Stimulated activated CD4-positive, alpha-beta T cell treated with anti-CD3 and anti-CD28 coated beads, TNF-alpha, amount 100 ng/mL, for 1 hour (primary cell): ENCODE measurements at places on chromosomes 1 and 21.

DNA sequence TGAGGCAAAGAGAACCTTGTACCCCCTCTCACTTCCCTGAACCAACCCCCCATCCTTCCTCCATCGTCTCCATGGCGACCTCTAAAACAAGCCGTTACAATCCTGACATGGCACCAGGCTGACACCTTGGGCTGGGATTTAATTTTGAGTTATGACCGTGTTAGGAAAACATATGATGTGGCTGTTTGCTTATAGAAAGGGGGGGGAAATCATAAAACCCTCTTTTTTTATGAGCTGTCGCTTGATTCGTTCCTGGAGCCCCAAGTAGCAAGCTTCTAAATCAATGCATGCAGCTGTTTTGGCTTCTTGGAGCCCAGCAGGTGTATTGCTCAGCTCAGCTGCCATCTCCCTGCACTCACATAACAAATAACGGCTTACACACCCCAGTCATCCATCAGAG, 301.2 kb upstream of the SPAG17 start:
- DNase-seq, result no peak

DNA sequence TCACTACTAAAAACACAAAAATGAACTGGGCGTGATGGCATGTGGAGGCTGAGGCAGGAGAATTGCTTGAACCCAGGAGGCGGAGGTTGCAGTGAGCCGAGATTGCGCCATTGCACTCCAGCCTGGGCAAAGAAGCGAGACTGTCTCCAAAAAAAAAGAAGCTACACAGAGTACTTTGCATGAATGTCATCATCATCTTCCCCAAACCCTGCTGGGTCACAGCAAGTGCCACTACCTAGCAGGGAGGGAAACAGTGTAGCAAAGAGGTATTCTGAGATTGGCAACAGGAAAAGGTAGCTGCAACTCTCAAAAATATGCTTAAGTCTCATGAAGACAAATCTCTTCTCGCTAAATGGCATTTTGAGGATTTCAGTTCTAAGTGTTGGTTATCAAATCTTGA, 12.8 kb downstream of the NDC1 start:
- DNase-seq, result no peak

GRCh38 chr1:114192328-114192727, 38.7 kb upstream of the SYT6 start:
- no peak for DNase-seq

DNA sequence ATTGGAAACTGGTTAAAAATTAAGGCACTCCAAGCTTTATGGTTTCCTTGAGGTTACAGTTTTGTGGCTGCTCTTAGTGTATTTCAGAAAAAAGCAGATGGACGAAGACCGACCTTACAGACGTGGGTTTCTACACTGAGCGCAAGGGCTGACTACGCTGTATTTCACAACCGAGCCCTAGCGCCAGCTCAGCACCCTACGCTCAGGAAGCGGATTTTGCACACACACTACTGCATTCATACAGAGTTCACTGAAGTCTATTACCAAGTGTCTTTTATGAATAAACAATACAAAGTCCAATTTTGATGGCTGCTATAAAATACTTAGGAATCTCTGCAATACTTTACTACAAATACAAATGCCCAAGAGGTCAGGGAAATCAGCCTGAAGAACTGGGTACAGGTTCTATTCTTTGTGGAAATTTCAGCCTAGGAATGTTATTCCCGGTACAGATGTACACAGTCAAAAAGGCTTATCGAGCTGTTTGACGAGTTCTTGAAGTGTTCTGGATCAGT, 23.8 kb downstream of the PTTG1IP start:
- DNase-seq, result no peak

DNA sequence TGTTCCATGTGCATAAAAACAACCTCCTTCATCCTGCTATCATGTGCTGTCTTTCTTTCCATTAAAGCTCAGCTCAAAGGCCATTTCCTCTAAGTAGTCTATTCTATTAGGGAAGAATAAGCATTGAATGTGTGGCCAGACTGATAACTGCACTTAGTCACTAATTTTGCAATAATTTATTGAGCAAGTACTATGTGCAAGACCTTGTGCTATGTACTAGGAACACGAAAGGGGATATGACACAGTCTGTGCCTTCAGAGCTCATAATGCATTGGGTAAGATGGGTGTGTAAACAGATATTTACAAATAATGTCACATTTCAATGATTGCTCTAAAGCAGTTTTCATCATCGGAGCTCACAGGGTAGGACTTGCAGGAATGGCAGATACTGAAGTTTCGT, 54.2 kb downstream of the NMNAT2 start:
- no peak for DNase-seq

DNA sequence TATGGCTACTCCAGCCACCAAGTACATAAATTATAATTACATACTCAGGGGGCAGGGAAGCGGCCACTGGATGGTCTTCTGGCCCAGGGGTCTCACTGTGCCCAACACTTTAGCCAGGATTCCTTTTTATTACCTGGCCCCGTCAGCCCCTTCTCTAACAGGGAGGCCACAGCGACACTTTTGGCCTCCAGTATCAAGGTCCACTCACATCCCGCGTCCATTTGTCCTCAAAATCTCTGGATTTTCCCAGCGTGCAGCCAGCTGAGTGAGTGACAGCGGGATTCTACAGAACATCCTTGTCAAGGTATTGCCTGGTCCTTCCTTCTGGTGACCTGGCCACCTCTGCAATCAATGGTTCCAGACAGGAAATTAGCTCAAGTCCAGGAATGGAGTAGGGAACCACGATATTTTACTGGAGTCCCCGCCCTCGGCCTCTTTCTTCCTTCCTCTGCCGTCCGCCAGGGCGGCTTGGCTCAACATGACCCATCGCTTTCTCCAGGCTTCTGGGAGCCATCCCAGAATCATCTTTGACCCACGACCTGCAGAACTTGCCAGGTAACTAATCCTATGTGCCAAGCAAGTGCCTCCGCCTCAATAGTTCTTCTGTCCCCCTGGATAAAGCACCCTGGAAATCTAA, 2.7 kb upstream of the COL6A2 start:
- no peak for DNase-seq

DNA sequence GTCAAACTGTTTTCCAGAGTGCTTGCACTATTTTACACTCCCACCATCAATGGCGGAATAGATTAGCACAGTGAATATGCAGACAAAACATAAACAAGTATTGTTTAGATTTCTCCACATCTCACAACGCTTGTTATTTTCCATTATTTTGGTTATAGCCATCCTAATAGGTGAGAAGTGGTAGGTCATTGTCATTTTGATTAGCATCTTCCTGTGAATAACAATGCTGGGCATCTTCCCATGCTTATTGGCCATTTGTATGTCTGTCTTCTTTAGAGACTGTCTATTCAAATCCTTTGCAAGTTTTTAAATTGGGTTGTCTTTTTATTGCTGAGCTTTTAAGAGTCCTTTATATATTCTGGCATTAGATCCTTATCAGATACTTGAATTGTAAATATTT, 54.7 kb downstream of the LRRC71 start:
- DNase-seq, result no peak

- DNase-seq, result no peak
These were observed 6.1 kb downstream of the CBR1 start for GRCh38 chr21:36075953-36076352.

GRCh38 chr1:66413136-66413837, 120.7 kb upstream of the SGIP1 start:
- DNase-seq, result no peak

DNA sequence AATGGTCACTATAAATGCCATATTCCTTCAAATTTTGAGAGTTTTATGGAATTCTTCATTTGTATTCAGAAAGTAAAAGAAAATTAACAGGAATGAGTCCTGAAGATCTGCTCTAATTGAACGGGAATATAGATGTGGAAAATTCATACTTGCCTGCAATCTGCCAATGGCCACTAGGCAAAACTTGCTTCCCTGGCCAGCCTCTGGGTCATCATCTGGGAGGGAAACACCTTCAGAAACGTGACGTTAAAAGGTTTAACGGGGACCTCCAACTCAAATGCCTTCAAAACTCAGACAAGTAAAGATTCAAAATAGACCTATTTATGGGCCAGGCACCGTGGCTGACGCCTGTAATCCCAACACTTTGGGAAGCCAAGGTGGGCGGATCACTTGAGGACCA, 21.7 kb upstream of the CTSK start:
- DNase-seq, result no peak

DNA sequence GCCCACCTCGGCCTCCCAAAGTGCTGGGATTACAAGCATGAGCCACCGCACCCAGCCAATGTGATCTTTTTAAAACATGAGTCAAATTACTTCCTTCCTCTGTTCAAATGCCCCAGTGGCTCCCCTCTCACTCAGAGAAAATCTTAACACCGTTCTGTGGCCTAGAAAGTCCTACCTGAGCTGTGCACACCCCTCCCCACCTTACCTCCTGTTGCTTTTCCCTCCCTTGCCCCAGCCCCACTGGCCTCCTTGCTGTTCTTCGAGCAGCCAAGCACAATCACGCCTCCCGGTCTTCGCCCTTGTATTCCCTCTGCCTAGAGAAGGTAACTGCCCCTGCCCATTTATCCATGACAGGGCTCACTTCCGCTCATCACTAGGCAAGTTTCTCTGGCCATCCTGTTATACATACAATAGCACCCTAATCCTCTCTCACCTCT, 62.6 kb upstream of the RPL11 start:
- DNase-seq, result no peak

DNA sequence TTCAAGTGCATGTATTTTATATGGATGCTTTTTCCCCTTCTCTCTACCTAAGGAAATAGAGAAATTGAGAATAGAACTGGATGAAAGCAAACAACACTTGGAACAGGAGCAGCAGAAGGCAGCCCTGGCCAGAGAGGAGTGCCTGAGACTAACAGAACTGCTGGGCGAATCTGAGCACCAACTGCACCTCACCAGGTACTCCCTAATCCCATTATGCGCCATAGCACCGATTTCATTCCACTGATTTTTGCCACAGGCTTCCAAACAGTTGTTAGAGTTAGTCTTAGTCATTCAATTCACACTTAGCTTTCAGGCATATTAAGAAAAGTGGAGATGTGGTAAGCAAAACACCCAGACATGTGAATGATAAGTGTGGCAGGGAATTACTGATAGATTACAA, 122.8 kb downstream of the SDCCAG8 start:
- no peak for DNase-seq

DNA sequence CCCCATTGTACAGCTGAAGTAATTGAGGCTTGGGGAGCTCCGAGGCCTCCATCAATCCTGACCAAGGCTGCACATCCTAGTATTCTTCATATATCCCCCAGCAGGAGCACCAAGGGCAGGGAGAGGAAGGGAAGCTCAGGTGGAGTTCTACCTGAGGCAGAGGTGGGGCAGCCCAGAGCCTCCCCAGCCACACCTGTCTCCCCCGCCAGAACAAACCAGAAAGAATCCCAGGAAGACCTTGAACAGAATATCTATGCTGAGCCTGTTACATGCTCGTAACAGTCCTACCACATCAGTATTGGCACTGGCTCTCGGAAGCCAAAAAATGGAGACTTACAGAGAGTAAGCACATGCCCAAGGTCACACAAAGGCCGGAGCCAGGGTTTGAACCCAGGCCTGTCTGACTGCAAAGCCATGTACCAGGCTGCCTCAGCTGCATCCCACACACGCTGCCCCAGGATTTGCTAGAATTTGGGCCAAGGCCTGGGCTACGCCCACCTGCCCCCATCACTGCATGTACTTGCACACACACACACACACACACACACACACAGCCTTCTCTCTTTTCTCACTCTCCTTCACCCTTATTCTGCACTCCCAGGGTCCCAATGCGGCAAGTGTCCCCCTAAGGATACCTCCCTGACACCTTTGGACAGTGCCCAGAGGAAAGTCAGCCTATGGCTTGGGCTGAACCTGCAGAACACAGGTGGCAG, 4.5 kb downstream of the E2F2 start:
- no peak for DNase-seq

DNA sequence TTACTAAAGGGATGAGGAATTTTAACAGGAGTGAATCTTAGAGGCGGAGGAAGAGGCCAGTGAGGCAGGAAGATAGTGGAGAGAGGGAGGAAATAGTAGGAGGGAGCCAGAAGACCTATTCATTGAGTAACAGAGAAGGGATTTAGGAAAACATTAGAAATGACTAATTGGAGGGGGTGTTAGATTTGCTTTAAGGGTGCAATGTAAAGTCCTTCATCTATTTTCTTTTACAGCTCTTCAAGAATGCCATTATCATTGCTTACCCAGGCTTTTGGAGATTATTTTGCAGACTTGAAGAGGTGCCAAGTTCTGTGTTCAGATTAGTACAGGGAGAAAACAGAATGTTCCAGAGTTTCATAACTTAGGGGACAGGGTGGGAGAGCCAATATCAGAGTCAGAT, 33.8 kb downstream of the OR10J1 start:
- no peak for DNase-seq

DNA sequence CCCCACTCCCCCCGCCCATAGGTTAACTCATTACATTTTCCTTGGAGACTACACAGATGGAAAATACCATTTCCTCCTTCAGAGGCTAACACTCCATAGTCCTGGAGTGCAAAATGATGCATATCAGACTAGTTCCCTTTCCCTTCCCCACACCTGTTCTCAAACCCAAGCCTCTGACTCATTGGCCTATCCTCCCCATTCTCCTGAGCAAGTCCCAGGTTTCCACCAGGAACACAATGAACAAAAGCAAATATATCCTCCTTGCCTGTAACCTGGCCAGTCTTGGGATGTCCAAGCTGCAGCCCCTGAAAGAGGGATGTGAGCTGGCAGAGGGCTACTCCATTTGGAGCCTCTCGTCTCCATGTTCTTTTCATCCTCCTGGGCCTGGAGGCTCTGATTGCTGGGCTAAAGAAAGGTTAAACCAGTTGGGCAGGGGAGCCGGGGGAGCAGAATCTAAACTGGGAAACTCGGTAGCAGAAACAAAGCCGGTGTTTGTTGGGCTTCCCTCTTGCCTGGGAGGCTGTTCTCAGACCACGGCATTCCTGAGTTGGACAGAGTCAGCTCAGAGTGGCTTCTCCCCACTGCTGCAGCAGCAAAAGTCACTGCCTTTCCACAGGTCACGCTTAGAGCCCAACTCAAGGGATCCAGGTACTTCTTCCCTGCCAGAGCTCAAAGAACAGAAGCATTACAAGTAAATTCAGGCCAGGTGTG, 13.9 kb downstream of the SSR2 start:
- DNase-seq, result no peak

- no peak for DNase-seq
These were observed 26.6 kb downstream of the SLC22A15 start for GRCh38 chr1:116002781-116003420.

DNA sequence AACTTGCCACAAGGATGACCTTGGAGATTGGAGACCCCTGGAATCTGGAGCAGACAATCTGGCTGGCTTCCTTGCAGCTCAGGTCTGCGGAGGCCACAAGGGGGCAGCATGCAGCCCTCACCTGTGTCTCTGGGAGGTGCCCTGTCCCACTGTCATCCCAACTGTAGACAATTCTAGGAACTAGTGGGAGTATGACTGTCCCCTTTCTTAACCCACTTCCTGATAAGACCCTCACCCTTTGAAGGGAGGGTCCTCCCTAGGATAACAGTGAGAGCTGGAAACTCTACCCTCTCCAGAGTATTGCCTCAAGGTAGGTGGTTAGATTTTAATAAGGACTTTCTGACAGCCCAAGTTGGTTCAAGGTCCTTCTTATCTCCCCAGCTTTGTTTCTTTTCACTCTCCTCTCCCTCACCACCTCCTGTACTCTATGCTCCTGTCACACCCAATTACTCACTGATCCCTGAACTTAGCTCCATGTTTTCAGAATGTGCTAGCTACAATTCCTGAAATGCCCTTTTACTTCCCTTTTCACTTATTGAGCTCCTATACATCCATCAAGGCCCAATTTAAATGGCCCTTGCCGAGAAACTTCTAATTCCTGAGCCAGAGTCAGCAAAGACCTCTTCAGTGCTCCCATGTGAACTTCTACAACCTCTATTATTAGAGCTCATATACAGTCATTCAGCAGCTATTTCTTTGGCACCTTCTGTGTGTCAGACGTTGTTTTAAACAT, 9.2 kb upstream of the KCNQ4 start:
- peak; percentile 40 for DNase-seq
